ENCODE measurements at places on chromosomes 1 and 21.
A peak's percentile ranks its signal among the peaks of the same experiment; 100 is the strongest.

DNA sequence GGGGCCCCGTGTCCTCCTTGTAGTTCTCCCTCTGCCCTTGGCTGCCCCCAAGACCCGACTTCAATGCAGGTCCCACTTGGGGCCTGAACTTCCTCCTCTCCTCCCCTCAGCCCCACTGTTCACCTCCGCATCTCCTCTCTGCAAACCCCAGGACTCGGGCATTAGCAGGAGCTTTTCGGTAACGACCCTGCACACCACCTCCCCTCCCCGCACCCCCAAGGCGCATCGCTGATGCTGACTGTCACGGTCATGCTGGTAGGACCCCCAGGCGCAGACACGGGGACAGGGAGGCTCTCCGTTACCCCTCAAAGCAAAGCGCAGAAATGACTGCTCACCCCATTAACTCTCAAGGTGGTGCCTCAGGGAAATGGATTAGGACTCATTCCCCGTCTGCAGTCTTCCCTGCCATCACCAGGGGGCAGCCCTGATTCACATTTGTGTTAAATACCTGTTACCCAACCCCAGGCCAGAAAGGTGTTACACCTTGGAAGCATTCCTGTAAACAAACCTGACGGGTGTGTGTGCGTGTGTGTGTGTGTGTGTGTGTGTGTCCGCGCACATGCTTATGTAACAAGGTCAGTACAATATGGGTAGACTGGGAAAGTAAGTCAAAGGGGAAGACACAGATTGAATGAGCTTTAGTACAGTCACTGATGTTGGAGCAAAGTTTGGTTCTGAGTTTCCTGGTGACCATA, 6.4 kb upstream of the GUCA2B start:
- peak; percentile 73 for DNase-seq

GRCh38 chr1:244049162-244050013, 1.7 kb upstream of the ZBTB18 start:
- DNase-seq, result peak; percentile 47

DNA sequence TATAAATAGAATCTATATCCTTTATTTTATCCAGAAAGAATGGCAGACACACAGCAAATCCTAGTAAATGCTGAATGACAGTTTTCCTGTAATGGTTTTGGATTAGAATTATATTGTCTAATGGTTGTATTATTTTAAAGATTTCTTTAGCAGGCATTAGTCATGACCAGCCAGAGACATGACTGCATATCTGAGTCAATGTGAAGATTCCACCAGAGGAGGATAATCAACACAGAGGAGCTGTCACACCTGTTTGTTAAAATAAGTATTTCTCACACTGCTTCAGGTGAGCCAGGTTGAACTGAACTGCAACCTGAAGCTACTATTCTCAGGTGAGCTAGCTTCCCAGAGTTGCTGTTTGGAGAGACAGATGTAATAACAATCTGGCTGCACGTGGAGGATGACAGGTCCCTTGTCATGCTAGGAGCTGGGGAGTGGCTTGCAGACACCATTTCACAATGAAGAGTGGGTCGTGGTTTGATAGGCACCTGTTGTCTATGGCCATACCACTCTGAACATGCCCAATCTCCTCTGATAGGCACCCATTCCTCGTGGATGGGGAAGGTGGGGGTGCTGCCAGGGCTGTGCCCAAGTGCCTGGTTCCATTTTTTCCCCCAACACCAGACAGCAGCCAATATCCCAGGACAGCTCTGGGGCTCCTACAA, 94.3 kb downstream of the KCNJ6 start:
- DNase-seq, result no peak

DNA sequence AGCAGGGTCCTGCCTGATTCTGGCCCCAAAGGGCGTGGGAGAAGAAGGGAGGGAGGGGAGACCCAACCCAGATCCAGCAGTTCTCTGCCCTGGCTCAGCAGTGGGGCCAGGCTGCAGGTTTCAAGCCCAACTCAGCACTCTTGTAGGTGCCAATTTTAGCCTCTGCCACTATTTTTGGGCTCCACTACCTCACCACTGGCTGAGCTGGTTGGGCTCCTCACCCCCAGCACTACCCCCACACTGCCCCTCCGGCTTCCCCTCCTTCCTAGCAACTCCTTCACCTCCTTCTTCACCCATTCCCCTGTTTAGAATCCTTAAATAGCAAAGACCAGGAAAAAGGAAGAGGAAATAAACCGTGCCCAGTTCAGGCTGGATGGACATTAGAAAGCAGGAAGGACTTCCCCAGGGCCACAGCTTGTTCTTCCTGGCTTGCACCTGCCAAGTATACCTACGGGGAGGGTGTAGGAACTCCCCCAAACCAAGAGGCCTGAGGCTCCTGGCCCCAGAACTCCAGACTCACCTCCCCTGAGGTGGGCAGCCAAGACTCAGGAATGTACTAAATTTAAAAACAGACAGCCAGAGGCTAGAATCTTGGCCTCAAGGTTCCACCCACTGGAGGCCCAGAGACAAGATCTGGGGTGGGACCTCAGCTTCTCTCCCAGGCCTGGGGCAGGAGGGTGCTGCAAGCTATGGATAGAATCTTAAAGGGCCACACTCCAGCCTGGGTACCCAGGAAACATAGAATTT, 1.4 kb upstream of the ARHGEF2 start:
- no peak for DNase-seq

GRCh38 chr1:161367684-161368400, at the start of gene CFAP126:
Gene CFAP126, minus strand, starts transcription at chr1:161367876. Its CDS starts 8 bp downstream, at chr1:161367868.
- no peak for DNase-seq

- no peak for DNase-seq
These were observed 8.5 kb downstream of the FTCD start for GRCh38 chr21:46146856-46147255.

- no peak for DNase-seq
These were observed 15.8 kb downstream of the ODF2L start for GRCh38 chr1:86380257-86380861.

DNA sequence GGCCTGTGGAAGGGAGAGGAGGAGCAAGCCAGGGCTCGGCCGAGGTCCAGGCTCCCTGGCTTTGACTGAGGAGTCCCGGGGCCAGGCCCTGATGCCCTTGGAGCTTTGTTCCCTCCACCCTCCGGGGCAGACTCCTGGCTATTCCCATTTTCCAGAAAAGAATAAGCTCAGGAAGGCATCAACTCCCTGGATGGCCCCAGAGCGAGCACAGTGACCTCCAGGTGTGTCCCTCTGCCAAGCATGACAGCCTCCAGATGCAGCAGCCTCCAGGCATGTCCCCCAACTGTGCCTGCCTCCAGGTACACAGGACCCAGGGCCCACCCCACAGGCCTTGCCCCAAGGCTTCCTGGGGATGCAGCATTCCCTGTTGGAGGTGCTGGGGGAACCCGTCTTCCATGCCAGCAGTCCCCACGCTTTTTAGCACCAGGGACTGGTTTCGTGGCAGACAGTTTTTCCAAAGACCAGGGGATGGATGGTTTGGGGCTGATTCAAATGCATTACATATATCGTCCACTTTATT, 15.7 kb upstream of the ARHGEF16 start:
- no peak for DNase-seq

DNA sequence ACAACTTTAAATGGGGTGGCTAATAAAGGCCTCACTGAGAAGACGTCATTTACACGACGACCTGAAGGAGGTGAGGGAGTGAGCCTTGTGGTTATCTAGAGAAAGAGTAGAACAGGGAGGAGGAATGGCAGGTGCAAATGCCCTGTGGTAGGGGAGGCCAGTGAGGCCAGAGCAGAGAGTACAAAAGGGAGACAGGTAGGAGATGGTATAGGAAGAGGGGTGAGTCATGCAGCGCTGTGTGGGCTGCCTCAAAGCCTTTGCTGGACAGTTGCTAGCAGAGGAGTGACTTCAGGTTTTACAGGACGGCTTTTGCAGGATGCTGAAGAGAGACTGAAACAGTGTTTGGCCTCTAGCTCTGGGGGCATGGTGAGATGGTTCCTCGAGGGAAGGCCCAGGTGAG, 116.0 kb downstream of the IER5 start:
- DNase-seq, result no peak

GRCh38 chr1:10681296-10682107, 114.9 kb downstream of the CASZ1 start:
- DNase-seq, result no peak

- no peak for DNase-seq
These were observed 327.9 kb downstream of the VAV3 start for GRCh38 chr1:107637101-107637500.

DNA sequence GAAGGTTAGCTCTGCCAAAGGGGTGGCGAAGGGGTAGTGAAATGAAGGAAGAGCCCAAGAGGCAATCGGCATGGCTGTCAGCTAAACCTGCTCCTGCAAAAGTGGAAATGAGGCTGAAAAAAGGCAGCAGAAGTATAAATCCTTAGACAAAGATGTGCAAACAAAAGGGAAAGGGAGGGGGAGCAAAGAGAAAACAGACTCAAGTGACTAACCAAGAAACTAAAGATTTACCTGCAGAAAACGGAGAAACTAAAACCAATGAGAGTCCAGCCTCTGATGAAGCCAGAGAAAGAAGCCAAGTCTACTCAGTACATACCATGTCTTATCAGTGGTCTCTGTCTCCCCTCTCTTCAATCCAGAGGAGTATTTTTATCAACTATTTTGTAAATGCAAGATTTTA, 25.4 kb downstream of the SCAF4 start:
- no peak for DNase-seq

- no peak for DNase-seq
These were observed 12.1 kb downstream of the MCL1 start for GRCh38 chr1:150567341-150567716.

GRCh38 chr1:17994046-17994445, 113.6 kb upstream of the IGSF21 start:
- no peak for DNase-seq

GRCh38 chr1:39360731-39361130, 130.7 kb upstream of the BMP8A start:
- no peak for DNase-seq

- no peak for DNase-seq
These were observed 44.2 kb downstream of the MAP3K7CL start for GRCh38 chr21:29174607-29175013.
